ENCODE measurements at places on chromosomes 12 and 14.

DNA sequence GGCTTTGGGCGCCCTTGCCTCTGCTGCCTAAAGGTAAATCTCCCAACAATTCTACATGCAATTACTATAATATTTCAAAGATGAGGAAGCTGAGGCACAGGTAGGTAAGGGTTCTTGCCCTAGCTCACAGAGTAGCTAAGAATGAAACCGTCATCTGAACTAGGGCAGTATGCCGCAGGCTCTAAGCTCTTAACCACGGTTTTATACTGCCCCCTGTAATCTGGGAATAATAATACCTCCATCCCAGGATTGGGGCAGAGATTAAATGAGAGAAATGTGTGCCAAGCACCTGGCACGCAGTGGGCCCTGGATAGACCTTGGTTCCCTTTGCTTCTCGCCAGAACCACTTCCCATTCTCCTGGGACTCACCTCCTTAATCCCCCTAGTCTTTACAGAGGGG, 1.5 kb upstream of the HRK start:
- DNase-seq, result no peak

- DNase-seq, result no peak
Measured at GRCh38 chr14:51498411-51499227, 153.1 kb upstream of the FRMD6 start.

DNA sequence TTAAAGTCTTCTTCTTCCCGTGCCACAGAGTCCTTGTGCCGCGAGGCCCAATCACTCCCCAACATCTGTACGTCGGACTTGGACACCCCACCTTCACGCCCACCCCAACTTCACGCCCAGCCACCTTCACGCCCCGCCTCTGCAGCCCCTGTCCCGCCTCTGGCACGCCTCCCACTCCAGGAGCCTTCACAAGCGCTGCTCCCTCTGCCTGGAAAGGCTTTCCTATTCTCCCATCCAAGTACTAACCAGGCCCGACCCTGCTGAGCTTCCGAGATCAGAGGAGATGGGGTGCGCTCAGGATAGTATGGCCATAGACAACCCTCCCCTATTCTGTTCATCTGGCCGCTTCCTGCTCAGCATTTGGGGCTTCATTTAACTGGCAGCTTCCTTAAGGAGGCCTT, 17.3 kb upstream of the EIF5 start:
- no peak for DNase-seq

DNA sequence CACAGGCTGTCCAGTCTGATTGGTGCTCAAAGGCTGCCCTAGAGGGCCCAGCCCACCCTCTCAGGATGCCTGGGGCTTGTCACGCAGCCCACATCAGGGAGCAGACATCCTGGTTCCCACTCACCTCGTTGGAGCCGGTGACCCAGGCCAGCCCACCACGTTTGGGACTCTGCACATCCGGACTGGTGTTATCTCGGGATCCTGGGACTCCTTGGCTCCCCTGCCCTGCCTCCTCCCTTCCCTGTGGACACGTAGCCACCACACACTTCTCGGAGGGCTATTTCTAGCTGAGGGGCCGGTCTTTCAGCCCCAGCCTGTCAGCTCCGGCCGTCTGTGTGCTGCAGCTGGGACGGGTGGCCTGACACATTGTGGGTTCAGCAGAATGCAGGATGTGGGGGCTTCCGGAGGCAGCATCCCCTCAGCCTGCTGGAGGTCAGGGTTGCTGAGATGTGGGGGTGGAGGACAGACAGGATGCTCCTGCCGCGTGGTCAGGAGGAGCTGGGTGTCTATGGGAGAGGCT, 12.8 kb upstream of the FGF23 start:
- no peak for DNase-seq

DNA sequence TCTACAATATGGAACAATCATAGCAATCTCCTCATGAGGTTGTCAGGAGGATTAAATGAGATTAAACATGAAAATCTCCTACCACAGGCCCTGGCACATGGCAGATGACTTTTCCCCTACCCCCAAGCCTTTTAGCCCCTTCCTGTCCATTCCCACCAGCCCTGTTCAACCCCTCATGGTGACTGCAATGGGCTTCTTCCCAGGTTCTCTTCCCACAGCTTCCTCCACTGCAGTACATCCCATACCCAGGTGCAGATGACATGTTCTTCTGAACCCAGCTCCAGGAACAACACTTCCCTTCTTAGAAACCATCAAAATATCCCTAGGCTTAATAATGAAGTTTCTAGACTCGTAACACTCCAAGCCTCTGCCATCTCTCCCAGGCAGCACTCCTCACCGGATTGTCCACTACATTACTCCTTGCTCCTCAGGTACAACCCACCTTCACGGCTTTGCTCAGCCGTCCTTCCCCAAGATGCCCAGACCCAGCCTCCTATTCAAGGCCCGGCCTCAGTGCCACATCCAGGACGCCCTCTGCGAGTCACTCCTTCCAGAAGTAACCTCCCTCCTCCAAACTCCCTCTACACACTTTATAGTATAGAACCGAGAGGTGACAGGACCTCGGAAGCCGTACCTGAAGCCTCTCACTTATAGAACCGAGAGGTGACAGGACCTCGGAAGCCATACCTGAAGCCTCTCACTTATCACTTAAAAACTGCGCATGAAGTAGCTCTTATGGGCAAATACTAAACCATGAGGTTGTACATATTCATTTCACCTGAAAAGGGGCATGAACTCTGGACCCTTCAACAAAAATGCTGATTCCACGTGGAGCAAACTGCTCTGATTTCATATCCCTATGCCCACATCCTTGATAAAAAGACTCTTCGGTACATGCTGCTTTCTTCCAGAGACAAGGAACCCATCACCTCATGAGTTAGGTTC, 1.5 kb downstream of the CRACR2A start:
- no peak for DNase-seq

DNA sequence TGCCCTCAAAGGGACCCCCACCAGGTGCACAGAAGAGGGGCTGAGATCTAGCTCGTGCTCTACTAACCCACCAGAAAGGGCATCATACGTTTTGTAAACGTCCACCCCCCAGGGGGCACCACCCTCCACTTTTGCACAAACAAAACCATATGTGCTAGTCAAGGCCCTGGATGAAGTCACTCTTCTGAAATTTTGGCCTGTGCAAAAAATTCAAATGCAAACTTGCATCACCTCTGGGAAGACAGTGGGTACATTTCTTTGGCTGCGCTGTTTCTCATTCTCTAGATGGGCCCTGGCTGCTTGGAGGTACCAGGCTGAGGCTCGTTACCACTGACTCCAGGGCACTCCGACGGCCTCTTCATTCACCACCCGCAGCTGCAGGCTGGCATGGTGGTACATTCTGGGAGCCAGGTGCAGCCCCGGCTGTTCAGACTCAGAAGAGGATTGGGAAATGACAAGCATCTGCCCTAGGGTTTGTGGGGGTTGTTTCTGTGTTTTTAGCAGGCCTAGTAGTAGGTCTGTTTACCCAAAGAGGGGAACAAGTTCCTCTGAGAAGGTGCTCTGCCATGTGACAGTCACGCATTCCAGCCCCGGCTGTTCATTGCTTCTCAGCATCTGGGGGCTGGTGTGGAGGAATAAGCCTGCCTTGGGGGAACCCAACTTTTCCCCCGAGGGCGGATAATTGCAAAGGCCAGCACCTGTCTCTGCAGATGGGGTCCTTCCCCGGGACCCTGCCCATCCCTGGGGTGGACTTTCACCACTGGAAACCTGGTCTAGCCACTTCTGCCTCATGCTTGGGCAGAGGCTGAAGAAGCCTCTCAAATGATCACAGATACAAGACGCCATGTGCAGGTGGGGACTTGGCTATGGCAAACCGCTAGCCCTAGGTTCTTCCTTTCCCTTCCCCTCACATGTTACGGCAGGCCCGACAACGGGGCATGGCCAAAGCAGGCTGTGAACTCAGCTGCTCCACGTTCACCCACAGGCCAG, 147.6 kb downstream of the DPF3 start:
- DNase-seq, result no peak

- no peak for DNase-seq
Measured at GRCh38 chr12:94195483-94195882, 47.1 kb downstream of the PLXNC1 start.

All from stimulated activated CD8-positive, alpha-beta memory T cell treated with anti-CD3 and anti-CD28 coated beads, Interleukin-12 subunit alpha, Interleukin-12 subunit beta, amount 100 ng/mL, for 1 hour (primary cell).